ENCODE measurements at places on chromosomes 2 and 18.
A peak's percentile ranks its signal among the peaks of the same experiment; 100 is the strongest.

DNA sequence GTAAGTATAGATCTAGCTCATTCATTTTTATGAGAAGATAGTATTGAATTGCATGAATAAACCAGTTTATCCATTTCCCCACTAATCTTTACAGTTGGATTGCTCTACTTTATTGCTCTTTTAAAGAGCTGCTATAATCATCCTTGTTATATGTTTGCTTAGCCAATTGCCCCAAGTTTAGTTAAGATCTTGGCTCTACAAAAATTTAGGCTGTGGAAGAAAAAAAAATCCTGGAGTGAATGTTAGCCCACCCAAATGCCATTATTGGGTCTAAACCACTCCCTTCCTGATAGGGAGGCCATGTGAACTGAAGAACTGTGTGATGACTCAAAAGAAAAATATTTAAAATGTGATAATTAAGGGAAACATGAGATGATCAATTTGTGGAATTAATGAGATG is 2.9 kb downstream of the ALS2 start:
- DNase-seq = no peak

DNA sequence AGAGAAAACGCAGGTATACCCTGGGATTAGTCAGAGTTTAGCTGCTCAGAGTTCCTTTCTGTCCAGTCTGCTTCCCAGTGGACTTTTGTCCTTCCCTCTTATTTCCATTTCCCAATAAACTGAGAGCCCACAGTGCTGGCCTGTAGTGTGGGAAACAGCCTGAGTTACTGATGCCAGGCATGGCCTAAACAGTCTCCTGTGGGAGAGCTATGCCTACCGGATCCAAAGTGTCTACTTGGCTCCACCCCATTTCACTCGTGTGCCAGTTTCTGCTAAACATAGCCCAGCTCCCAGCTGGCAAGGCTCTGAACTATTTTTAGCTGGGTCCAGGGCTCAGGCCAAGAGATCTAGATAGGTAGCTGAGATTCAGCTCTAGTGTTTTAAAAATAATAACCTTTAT is 15.6 kb upstream of the PPP1CB start:
- no peak for DNase-seq

DNA sequence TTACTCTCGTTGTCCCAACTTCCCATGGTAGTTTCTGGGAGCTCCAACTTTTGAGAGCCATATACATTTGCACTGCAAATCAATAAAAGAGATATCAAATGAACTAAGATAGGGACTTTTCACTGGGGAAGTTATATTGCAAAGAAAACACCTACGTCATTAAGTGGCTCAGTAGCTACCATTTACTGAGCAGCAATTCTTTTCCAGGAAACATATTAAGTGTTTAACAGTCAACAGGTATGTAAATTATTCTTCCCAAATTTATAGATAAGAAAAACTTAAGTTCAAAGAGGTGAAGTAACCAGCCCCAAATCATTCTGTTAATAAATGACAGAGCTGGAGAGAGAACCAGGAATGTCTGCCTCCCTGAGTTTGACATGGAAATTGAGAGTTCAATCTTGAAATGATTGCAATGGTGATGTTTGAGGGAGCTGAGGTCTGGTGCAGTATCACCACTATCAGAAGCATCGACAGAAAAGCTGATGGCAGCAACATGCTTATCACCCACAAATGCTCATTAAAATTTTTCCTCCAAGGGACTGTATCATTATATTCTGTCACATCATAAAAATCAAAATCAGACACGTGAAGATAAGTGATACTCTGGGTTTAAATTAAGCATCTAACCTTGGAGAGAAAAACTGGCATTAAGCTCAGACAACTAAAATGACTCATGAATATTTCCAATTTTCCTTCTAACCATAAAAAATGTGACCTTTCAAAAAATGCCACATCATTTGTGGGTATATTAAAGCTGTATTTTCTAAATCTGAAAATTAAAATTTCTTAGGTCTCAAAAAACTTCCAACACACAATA is 43.4 kb downstream of the GAREM1 start:
- no peak for DNase-seq

DNA sequence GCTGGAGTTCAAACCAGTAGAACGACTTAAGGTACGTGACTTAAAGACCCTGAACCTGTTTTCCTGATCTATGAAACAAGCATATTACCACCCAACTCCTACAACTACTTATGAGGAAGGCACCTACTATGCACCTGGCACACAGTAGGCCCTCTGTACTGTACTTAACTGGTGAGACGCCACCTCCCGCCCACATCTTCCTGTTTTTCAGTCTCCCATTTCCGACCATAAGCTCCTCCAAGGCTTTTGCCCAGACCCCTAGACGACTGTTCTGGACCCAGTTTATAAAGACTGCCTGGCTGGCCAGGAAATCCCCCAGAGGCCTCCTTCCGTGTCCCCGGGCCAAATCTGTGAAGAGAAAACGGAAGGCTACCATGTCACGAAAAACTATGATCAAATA is 1.5 kb downstream of the GALNT14 start:
- no peak for DNase-seq

GRCh38 chr18:23828426-23828825 is 139.2 kb downstream of the LAMA3 start:
- no peak for DNase-seq

DNA sequence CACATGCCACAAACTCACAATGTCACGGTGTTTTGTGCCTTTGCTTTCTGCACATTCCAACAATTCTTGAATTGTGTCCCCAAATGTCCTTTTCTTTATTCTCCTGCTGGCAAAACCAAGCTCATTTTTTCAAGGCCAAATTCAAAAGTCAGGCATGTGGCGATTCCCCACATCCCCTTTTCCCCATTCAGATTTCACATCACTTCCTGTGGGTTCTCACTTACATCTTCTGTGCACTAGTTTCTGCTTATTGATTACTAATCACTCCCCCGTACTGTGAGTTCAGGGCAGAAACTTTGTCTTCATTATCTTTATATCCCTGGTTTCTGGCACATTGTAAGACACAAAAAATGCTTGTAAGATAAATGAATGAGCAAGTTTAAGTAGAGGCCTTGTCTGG is 69.2 kb downstream of the AP1S3 start:
- DNase-seq = no peak

DNA sequence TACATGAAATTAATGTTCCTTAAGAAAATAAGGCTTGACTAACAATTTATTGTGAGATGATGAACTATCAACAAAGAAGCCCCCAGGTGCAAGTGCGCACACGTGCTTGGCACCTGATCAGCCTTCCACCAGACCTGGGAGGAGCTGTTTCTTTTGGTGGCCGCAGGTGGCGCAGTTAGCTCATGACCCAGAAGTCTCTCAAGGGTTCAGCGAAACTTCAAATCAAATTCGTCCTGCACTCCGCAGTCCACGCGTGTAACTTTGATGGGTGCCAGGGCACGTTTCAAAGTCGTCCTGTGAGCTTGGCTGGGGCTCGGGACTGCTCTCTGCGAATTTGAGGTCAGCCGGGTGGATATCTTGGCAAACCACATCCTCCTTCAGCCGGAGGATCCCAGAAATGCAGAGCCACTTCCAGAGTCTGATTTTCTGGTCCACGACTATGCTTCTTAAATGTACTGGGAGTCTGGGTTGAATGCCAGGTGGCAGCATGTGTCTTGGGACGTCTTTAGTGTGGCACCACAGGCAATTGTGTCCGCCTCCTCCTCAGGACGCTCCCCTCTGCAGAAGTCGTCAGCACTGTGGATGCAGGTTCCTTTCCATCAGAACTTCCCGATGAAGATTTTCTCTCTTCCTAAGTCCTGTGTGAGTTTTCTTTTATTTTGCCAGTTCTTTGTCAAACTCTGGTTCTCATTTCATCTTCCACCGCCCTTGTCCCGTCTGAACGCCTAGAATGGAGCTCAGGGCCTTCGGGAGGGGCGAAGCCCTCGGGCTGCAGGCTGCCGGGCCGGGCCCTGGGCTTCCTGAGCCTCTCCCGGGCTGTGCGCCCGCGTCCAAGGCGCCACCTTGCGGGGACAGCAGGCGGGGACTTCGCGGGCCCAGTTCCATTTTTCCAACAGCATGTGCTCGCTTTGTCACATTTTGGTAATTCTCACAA is 61.3 kb upstream of the RAPGEF4 start:
- DNase-seq = no peak

DNA sequence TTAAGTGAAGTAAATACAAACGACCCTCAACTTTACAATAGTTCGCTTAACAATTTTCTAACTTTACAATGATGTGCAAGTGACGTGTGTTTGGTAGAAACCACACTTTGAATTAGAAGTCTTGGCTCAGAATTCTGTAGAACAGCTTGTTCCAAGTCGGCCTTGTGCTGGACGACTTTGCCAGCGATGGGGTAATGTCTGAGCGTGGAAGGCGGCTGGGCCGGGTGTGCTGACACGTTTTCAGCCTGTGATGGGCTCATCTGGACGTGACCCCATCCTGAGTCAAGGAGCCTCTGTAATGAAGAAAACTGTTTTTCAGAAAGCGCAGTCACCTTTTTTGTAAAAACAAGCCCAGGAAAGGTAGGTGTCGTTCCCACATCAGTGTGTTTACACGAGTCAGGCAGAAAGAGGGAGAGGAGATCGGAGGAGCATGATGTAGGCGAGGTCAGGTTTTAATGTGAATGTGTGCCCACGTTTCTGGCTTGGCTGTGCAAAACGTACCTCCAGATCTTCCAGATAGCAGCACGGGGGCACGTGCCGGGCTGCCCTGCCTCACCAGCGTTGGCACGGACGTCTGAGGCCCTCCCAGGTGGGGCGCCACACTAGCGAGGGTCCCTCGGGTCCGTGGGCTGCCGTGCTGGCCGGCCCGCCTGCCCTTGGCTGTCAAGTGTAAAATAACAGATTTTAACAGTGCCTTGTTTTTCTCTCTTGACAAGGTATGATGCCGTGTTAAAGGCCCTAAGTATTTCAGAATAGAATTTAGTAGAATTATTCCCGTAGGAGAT is 54.6 kb downstream of the CTDP1 start:
- no peak for DNase-seq

DNA sequence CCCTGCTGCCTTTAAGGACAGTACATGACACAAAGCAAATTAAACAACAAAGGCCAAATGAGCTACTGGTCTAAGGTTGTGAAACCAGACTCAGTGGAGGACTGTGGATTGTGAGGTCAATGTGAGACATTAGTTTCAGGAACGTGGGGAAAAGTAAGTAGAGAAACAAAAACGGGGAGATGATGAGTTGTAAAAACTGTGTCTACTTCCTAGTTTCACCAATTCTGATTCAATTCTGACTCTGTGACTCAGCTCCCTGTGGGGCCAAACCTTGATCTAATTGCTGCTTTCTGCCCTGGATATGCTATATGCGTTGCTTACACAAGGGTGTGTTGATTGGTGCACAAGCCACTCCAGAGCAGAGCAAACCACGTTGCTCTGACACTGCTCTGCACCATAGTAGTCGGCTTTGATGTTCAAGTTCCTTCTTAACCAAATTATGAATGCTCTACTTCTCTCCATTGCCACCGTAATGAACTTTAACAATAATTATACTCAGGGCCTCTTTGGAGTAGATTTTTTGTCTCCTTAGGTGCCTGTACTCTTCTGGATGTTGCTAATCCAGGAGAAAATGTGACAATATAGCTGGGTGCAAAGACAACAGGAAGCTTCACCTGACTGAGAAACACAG is 1640.1 kb upstream of the CELF4 start:
- DNase-seq = no peak

GRCh38 chr2:38128653-38129052 is 52.7 kb upstream of the CYP1B1 start:
- no peak for DNase-seq

- peak; percentile 88 for DNase-seq
Observed at GRCh38 chr2:27409321-27410073, at the start of gene PPM1G. Gene PPM1G (minus strand): TSS chr2:27409591. CDS start chr2:27409422, 169 bp downstream.

- DNase-seq = no peak
Observed at GRCh38 chr2:287911-288757, at the start of gene ALKAL2. Gene ALKAL2 (minus strand): TSS chr2:288091. CDS start chr2:287835, 256 bp downstream.

DNA sequence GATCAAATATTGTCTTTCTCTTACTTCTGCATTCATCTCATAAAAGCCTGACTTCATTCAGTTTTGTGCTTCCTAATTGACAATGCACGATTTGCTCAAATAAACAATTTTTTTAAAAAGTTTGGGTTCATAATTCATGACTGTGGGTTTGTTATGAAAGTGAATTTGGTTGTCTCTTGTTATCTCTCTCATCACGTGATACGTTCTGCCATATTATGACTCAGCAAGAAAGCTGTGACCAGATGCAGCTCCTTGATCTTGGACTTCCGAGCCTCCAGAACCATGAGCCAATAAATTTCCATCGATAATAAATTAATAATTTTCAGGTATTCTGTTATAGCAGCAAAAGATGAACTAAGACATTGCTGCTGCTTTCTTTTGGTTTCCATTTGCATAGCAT is 156.5 kb upstream of the LRATD1 start:
- DNase-seq = no peak

DNA sequence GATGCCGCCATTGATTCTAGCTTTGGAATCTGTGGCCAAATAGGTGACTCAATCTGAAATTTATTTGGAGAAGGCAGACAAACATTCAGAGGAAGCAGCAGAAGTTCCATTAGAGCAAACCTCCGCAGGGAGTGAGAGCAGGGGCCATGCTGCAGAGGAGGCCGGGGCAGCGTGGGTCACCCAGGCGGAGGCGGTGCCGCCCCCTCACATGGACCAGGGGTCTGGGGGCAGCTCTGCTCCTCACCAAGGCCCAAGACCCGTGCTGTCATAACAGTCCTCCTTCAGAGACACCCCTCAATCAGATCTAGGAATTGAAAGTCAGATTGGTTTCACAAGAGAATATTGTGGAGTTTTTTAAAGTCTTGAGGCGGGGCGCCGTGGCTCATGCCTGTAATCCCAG is 92.4 kb downstream of the GBX2 start:
- no peak for DNase-seq

- no peak for DNase-seq
Observed at GRCh38 chr18:9429662-9429993, 45.7 kb upstream of the RALBP1 start.

DNA sequence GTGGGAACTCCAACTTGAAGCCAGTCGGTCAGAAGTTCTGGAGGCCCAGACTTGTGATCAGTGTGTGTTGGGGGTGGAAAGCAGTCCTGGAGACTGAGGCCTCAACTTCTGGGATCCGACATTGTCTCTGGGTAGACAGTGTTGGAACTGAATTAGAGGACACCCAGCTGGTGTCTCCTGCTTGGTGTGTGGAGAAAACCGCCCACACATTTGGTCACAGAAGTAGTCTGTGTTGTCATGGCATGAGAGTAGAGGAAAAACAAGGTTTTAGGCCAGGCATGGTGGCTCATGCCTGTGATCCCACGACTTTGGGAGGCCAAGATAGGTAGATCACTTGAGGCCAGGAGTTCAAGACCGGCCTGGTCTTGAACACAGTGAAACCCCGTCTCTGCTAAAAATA is 51.5 kb downstream of the PUM2 start:
- no peak for DNase-seq
